CD4-positive, alpha-beta T cell treated with Interleukin-1 beta for 1 hour (primary cell): ENCODE measurements at places on chromosomes 7 and 10.

GRCh38 chr10:86699125-86699524 lies 30.8 kb downstream of the LDB3 start:
- DNase-seq, result no peak

DNA sequence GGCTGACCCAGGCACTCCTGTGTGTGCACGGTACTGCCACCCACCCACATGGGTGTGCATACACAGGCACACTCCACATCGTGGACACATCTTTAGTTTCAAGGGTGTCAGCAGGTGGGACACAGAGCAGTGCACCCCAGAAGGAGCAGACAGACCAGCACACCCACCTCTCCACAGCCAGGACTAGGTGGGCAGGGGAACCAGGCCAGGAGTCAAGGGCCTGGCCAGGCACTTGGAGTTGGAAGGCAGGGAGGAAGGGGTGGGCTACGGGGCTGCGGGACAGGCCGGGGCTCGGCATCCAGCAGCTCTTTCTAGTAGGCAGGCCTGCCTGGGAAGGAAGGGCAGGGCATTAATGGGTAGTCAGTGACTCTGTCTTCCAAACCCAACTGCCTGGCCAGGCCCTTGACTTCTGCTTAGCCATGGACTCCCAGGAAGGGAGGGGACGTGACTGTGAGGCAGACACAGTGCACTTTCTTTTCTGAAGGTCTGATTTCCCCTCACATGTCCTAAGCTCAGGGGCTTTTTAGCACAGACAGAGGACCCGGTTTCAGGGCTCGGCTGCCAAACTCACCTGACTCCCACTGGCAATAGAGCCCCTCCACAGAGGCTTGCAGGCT lies 14.6 kb downstream of the RASGEF1A start:
- DNase-seq, result no peak

GRCh38 chr7:68176974-68177373 lies 1180.3 kb downstream of the TYW1 start:
- no peak for DNase-seq

- DNase-seq, result no peak
Measured at GRCh38 chr7:93578762-93579161, 4.2 kb upstream of the CALCR start.
